ENCODE measurements at places on chromosomes 1 and 21.

- DNase-seq, result no peak
Observed at GRCh38 chr1:114173680-114174079, 20.0 kb upstream of the SYT6 start.

DNA sequence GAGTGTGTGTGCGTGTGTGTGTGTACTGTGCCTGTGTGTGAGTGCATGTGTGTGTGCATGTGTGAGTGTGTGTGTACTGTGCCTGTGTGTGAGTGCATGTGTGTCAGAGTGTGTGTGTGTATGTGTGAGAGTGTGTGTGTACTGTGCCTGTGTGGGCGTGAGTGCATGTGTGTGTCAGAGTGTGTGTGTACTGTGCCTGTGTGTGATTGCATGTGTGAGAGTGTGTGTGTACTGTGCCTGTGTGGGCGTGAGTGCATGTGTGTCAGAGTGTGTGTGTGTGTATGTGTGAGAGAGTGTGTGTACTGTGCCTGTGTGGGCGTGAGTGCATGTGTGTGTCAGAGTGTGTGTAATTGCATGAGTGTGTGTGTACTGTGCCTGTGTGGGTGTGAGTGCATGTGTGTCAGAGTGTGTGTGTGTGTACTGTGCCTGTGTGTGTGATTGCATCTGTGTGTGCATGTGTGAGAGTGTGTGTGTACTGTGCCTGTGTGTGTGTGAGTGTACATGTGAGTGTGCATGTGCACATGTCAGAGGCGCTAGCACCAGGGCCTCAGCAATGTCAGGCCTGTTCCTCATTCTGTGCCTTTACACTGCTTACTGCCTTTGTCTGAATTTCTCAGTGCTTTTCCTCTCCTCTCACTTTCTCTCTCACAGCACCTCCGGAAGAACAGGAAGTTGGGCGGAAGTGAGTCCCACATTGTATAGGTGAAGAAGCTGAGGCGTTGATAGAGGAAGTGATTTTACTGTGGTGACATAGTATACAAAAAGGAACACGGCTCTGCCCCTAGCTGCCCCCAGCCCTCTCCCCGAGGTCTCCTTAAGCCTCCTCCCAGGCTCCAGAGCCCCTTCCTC, 4.9 kb downstream of the SLC5A9 start:
- no peak for DNase-seq

GRCh38 chr1:171563675-171564074, 58.4 kb upstream of the MYOCOS start:
- DNase-seq, result no peak

- no peak for DNase-seq
Observed at GRCh38 chr1:15951341-15952153, 24.4 kb downstream of the ZBTB17 start.

GRCh38 chr1:68201546-68202238, 30.6 kb downstream of the WLS start:
- DNase-seq, result no peak

- peak; percentile 29 for DNase-seq
Observed at GRCh38 chr21:21163904-21164303, 165.7 kb downstream of the NCAM2 start.

DNA sequence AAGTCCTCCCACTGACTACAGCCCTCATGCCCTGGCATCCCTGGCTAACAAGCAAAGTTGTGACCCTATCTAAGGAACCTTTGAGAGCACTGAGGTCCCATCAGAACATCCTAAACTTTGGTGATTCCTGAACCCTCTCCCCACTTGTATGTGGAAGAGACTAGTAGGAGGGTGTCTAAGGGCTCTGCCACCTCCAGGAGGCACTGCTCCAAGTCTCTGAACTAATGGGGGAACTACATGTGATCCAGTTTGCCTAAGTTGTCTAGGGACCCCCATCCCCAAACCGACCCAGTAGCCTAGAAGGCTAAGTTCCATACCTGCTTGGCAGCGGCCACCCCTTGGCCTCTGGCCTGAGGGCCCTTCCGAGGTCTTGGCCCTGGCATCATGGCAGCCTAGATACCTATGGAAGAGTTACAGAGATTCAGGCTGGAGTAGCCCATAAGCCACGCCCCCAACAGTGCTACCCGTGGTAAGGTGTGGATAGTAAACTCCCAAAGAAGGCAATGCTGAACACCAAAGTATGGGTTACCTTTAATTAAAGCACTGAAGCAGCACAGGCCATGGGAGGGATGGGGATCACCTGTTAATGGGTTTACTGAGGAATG, 1.7 kb downstream of the CC2D1B start:
- no peak for DNase-seq

DNA sequence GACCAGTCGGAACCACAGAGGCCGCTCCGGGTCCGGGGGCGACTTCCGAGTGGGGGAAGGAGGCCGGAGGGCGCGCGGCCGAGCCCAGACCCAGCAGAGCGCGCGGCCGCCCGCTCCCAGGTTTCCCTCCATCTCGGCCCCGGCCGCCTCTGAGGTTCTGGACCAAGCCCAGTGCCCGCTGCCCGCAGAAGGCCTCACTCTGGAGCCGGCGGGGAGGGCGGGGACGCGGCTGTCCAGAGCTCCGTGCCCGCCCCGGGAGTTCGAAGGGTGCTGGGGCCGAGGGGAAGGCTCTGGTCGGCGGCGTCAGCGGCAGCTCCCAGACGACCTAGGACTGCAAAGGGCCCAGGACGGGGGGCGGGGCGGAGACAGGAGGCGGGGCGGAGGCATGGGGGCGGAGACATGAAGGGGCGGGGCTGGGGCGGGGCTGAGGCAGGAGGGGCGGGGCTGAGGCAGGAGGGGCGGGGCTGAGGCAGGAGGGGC, 48.0 kb upstream of the SLC19A1 start:
- peak; percentile 76 for DNase-seq

- no peak for DNase-seq
Observed at GRCh38 chr21:16419188-16419921, 689.6 kb downstream of the USP25 start.

- DNase-seq, result peak; percentile 81
Observed at GRCh38 chr1:161038523-161039153, at the start of gene TSTD1. TSS of gene TSTD1 (minus strand) at chr1:161038964. CDS start at chr1:161038889, 75 bp downstream.

DNA sequence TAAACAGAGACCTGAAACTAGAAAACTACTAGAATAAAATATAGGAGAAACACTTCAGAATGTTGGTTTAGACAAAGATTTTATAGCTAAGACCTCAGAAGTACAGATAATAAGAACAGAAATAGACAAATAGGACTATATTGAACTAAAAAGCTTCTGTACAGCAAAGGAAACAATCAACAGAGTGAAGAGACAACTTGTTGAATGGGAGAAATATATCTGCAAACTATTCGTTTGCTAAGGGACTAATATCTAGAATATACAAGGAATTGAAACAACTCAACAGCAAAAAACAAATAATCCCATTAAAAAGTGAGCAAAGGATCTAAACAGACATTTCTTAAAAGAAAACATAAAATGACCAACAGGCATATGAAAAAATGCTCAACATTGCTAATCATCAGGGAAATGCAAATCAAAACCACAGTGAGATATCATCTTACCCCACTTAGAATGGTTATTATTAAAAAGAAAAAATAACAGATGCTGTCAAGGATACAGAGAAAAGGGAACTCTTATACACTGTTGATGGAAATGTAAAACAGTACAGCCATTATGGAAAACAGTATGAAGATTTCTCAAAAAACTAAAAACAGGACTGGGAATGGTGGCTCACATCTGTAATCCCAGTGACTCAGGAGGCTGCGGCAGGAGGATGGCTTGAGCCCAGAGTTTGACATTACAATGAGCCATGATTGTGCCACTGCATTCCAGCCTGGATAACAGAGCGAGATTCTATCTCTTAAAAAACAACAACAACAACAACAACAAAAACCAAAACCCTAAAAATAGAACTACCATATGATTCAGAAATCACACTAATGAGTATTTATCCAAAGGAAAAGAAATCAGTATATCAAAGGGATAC, 37.3 kb upstream of the ZSWIM5 start:
- no peak for DNase-seq

- no peak for DNase-seq
Observed at GRCh38 chr1:87951852-87952251, 623.2 kb downstream of the LMO4 start.

DNA sequence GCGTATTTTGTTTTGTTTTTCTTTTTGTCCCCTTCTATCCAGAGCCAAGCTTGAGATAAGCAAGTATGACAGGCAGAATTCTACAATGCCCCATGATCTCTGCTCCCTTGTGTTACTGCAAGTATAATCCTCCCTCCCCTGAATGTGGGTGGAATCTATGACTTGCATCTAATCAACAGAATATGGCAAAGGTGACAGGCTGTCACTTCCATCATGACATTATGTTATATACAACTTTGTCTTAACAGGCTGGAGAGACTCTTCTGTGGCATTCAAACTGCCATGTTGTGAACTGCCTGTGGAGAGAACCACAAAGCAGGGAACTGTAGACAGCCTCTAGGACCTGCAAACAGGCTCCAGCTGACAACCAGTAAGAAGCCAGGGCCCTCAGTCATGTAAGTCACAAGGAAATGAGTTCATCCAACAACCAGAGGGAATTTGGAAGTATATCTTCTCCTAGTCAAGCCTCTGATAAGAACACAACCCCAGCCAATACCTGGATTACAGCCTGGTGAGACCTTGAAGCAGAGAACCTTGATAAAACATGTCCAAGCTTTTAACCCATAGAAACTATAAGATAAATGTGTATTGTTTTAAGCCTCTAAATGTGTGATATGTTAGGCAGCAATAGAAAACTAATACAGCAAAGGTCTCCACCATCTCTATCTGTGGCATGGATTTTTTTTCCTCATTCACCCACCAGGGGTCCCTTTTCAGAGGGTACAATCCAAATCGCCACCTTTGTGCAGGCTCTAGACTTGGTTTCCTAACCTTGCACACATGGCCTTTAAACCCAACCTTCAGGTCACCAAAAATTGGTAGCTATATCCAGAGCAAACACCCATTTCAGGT, 5.7 kb upstream of the C1orf162 start:
- no peak for DNase-seq

DNA sequence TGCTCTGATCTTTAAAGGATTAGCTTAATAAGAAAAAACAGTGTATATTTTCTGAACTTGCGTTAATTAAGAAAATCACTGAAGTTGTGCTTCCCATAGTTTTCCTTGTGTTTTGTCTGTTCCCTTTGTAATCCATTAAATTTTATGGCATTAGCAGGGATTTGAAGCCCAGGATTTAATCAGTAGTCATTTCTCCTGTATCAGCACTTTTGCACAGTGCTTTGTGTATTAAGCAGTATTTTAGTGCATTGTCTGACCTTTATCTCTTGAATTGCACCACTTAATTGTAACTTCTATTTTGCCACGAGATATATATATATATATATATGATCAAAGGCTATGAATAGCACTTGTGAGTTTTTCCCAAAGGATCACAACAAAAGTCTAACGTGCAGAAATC, 133.7 kb downstream of the S1PR1 start:
- DNase-seq, result no peak

DNA sequence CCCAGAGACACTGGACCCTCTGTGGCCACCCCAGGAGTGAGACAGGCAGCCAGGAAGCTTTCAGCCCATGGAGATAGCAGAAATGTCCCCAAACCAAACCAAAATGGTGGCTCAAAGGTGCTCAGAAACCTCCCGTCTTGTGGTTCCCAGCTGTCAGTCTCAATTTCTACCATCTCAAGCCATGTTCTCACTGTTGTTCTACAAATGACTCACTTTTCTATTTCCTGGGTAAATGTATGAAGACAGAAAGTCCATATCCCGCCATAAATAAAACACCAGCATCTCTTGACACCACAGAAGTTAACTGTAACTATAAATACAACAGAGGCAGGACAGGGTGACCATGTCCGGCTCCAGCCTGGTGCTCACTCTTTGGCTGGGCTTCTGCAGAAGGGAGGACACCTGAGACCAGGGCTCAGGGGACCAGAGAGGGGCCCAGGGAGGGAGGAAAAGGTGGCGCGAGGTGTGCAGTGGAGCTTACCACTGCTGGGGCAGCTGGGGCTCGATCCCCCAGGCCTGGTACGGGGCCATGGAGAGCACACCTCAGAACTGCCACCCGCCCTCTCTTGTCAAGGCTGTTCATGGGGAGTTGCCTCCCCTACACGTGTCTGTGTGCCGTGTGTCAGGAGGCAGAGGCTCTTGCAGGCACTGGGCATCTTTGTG, 43.6 kb downstream of the EPHB2 start:
- no peak for DNase-seq

GRCh38 chr1:67031121-67031858, 22.7 kb downstream of the SLC35D1 start:
- no peak for DNase-seq

GRCh38 chr1:165891111-165891860, 63.9 kb downstream of the UCK2 start:
- DNase-seq, result no peak

GRCh38 chr1:36842448-36842847, 191.9 kb downstream of the GRIK3 start:
- DNase-seq, result no peak

DNA sequence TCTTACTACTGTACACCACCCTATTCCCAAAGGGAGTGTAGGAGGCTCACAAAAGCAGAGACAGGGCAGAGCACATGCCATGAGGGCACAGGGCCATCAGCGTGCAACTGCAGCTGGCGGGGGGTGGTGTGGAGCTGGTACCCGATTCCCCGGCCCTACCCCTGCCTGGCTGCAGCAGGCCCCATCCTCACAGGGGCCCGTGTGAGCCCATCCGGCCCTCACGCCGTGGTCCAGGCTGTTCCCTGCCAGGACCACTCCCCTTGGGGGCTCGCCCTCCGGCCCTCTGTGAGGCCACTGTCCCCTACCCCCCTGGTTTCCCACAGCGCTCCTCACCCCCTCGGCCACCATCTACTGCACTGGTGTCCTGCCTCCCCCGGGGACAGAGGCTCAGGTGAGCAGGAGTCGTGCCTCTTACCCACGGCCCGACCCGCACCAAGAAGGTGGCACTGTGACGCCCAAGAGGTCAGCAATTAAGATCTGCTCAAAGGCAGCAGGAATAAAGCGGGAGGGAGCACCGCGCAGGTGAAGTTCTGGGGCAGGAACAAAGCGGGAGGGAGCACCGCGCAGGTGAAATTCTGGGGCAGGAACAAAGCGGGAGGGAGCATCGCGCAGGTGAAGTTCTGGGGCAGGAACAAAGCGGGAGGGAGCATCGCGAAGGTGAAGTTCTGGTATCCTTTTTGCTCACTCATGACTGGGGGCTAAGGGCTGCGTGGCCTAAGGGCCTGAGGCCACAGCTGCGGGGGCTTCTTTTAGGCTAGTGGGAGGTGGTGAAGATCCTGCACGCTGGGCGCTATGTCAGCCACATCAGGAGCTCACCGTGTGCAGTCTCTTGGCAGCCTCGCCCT, 3.9 kb downstream of the POFUT2 start:
- peak; percentile 8 for DNase-seq

GRCh38 chr1:66342707-66343106, 191.2 kb upstream of the SGIP1 start:
- no peak for DNase-seq

DNA sequence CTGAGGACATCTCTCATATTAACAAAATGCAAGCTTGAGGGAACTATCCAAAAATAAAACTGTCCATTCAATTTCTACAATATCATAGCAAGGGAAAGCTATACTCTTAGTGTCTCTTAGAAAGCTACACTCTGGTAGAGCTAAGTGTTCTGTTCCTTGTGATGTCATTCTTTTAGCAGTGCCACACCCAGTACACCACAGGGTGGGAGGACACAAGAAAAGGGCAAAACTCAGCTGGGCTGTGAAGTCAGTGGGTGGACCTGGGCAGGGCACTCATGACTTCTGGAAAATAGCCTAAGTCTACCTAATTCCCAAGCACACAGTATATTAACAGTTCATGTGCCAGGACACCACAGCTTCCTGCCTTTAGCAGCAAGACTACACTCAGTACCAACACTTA, 42.2 kb upstream of the TNFSF4 start:
- no peak for DNase-seq
